ENCODE measurements at places on chromosomes 6 and 20.
A peak's percentile ranks its signal among the peaks of the same experiment; 100 is the strongest.

DNA sequence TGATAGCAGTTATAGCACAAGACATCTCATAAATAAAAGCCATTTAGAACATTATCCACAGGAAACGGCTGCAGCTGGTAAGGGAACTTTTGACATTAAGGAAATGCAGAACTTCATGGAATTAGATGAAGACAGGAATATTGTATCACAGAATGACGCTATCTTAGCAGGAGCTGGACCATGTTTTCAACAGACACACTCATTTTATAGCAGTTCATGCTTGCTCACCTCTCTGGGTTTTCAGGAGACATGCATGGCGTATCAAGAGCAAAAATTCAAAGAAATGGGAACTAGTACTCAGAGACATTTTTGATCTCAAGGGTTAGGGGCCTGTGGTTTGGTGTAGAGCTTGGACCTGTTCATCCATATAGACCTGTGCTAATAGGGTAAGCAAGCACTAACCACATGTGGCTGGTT lies 125.0 kb downstream of the FYN start:
- no peak for DNase-seq

- no peak for DNase-seq
Observed at GRCh38 chr6:39546731-39547130, 178.5 kb downstream of the KIF6 start.

DNA sequence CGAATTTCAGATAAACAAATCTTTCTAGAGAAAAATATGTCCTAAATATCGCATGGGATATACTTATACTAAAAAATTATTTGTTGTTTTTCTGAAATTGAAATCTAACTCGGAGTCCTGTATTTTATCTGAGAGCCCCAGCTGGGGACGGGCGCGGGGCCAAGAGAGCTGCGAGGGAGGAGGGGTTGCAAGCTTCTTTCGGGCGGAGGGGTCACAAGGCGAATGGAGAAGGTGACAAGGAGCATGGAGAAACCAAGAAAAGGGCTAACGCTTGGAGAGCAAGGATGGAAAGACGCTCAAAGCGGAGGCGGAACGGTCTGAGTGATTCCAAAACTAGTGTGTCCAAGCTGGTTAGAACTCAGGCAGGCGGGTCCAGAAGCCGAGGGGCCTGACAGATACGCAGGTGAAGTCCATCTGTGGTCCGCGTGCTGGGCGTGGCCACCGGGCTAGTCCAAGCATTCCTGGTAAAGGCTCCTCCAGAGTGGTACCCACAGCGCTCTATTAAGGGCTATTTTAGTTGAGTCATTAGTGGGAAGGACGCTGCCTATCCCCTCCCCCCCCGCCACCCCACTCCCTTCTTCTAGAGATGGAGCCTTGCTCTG lies 41.5 kb upstream of the ZNFX1 start:
- no peak for DNase-seq

DNA sequence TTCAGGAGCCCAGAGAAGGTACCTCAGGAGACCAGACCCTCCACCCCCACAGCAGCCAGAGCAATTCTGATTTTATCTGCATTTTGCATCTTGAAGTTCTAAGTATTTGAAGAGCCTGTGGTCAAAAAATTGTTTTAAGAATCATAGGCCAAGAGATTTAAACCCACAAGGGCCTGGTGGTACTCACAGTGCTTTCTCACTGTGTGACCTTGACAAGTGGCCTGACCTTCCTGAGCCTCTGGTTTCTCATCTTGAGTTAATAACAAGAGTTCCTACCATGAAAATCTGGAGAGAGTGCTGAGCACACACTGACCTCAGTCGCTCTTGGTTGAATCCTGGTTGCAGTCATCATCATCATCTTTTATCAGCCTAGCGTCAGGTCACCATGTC lies 45.4 kb upstream of the ID1 start:
- no peak for DNase-seq

- DNase-seq, result peak; percentile 16
Observed at GRCh38 chr6:105545947-105546731, 143.3 kb upstream of the PREP start.

- no peak for DNase-seq
Observed at GRCh38 chr20:45523821-45524220, 8.4 kb upstream of the SPINT3 start.

DNA sequence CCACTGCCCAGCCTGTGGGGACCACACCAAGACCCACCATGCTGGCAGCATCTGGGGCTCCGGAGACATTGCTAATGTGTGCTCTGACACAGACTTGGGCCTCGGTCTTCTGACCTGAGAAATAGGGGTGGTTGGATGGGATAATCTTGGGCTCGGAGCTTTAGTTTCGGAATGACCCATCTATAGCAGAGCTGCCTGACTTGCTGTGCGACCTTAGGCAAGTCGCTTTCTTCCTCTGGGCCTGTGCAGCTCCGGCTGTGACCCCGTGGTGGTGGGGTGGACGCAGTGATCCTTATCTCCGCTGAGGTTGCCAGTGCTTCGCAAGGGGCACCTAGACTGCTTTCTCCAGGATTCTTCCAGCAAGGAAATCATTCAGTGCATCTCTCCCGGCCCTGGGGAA lies 43.7 kb downstream of the CEBPB start:
- DNase-seq, result no peak

GRCh38 chr6:94813806-94814205 lies 763.5 kb upstream of the MANEA start:
- DNase-seq, result no peak
